ENCODE measurements at places on chromosomes 7 and 10.
A peak's percentile ranks its signal among the peaks of the same experiment; 100 is the strongest.

- no peak for DNase-seq
Observed at GRCh38 chr10:64636461-64636860, 1115.3 kb downstream of the REEP3 start.

GRCh38 chr7:148712678-148713329 lies 14.1 kb downstream of the CUL1 start:
- no peak for DNase-seq

GRCh38 chr7:112573302-112574039 lies 92.7 kb downstream of the LSMEM1 start:
- DNase-seq = no peak

DNA sequence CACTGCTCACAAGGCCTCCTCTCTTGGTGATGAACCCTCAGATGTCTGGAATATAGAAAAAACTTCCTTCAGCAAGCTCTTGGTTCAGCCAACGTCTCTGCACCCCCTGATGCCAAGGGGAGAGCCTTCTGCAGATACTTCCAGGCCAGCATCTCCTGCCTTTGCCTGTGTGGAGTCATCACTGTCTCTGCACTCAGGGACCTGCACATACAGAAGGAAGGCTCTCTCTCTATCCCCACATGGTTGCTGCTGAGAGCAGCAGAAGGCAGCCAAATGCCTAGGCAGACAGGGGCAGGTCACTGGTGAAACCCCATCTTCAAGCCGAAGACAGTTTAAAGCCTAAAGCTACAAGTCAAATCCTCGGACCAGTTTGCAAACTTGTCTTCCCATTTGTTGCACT lies 137.6 kb downstream of the WDR11 start:
- no peak for DNase-seq

GRCh38 chr7:2490181-2490651 lies 14.0 kb upstream of the GRIFIN start:
- DNase-seq = no peak

DNA sequence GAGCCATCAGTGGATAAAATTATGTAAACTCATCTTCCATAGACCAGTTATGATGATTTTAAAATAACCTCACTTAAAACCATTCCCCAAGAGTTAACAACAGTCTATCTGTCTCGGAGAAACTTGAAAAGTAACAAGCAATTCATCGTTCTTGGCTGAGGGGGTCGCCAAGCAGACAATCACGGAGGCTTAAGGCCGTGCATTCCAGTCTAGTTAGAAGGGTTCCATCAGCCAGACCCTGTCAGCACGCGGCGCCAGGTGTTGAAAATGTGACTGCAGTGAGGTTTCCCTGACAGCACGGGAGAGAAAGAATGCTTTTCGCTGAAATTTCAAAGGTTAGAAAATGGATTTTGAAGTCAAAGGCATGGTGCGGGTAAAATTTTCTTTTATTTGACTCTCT lies 1025.0 kb upstream of the CELF2 start:
- no peak for DNase-seq

DNA sequence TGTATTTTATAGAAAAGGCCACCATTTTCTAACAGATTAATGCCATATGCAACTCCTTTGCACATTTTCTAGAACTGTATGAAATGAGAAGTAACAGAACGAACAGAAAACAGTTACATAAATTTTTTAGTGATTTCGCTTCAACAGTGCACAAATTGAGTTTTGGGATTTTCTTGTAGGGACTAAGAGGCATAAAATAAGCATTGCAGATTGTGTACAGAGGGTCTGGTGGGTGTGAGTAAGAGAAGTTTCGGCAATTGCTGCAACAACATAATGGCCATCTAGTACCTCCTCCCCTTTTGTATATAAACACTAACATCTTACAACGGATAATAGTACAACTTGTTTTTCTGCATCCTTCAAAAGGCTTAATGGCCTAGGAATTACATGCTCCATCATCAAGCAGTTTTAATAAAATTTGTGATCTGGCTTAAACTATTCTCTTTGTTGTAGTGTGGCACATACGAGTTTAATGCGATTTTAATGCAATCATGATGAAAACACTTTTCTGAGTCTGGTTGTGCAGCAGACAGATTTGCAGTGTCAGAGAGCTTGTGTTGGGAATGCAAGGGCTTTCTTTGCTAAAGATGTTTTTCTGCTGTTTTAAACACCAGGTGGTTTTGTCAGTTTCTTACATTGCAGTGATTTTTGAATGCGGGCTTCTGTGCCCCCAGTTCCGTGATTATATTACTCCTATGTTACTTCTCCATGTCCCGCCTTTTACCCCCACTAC lies 2.9 kb downstream of the GLCCI1 start:
- DNase-seq = no peak

- DNase-seq = peak; percentile 63
Observed at GRCh38 chr7:100965723-100966541, 3.4 kb upstream of the MUC12 start.

GRCh38 chr10:17788646-17789045 lies 20.5 kb upstream of the MRC1 start:
- DNase-seq = no peak

DNA sequence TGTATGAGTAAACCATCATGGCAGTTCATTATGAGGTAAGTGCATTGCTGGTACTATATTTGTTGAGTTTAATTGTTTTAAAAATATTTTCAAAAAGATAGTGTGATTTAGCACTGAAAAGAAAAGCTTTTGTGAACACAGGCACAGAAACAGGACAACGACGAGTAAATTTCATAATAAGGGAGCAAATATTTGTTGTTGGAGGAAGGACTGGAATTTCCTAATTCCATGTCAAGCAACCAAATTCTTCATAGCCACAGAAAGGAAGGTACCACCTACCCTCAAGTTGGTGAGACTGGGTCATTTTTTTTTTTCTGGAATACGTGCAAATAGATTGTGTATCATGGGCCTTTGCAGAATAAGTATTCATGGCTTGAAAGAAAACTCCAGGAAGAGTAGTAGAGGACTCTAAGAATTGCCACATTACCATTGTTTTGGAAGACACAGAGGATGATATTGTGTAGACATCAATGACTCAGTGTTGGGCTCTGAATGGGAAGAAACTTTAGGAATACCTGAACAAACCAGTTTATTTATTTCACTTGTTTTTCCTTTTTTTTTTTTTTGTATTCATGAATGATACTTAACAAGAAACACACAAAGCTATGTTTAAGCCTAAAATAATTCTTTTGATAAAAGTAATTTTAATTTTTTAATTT lies 7.8 kb downstream of the UBE2D4 start:
- DNase-seq = no peak

DNA sequence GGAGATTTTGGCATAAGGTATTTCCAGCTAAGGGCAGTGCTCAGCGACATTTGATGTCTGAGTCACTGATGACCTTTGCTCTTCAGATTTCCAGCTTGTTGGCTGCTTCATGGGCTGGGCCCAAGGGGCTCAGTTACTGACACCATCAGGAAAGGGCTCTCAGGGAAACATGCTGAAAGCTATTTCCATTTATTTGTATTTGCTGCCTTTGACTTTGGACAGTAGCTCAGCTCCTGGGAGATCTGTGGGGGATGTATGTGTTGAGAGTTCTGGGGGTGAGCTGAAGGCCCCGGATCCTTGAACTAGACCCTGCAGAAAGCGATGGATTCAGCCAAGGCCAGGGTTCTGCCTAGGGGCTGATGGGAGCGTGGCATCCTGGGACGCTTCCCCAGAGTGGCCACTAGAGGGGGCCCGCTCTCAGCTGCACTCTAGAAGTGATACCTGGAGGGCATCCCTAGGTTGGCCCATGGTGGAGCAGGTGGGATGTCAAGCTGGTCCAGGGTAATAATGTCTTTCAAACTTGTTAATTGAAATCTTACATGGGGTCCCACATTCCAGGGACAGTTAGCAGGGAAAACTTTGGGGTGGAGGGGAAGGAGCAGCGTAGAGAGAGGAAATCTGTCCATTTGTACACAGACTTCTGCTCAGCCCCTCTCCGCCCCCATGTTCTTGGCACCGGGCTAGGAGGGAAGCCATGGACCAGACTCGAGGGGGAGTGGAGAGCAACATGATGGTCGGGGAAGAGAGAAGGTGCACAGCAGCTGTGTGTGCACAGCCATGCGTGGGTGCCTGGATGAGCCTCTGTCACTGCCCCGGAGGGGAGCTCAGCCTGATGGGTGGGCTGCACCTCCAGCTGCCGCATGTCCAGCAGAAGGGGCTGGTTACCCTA lies 3.0 kb upstream of the BTBD16 start:
- DNase-seq = no peak

- peak; percentile 64 for DNase-seq
Observed at GRCh38 chr10:122648599-122649428, 50.8 kb downstream of the C10orf120 start.

GRCh38 chr7:140448781-140449480 lies 30.4 kb downstream of the MKRN1 start:
- no peak for DNase-seq

DNA sequence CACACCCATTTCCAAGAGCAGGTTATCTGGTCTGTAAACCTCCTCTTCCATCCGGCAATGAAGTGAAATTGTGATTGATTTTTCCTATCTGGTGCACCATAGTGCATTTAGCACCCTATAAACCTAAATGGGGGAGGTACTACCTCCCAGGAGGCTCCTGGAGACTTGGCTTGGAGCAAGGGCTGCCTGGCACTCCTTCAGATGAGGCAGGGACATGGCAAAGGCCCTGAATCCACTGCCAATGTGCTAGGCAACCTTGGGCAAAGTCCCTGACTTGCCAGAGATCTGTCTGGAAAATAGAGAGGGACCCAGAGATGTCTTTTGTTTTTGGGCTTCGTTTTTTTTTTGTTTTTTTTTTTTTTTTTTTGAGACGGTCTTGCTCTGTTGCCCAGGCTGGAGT lies 6.7 kb upstream of the GRID1 start:
- no peak for DNase-seq

- DNase-seq = no peak
Observed at GRCh38 chr7:5681423-5681822, 100.0 kb downstream of the RNF216 start.

GRCh38 chr7:45129181-45129800 lies 17.8 kb upstream of the TBRG4 start:
- no peak for DNase-seq

- DNase-seq = no peak
Observed at GRCh38 chr10:35605191-35605590, at the start of gene GJD4. Gene GJD4, plus strand, starts transcription at chr10:35605341. Its CDS starts 227 bp downstream, at chr10:35605568.

- no peak for DNase-seq
Observed at GRCh38 chr10:3571310-3571825, 213.6 kb downstream of the KLF6 start.

DNA sequence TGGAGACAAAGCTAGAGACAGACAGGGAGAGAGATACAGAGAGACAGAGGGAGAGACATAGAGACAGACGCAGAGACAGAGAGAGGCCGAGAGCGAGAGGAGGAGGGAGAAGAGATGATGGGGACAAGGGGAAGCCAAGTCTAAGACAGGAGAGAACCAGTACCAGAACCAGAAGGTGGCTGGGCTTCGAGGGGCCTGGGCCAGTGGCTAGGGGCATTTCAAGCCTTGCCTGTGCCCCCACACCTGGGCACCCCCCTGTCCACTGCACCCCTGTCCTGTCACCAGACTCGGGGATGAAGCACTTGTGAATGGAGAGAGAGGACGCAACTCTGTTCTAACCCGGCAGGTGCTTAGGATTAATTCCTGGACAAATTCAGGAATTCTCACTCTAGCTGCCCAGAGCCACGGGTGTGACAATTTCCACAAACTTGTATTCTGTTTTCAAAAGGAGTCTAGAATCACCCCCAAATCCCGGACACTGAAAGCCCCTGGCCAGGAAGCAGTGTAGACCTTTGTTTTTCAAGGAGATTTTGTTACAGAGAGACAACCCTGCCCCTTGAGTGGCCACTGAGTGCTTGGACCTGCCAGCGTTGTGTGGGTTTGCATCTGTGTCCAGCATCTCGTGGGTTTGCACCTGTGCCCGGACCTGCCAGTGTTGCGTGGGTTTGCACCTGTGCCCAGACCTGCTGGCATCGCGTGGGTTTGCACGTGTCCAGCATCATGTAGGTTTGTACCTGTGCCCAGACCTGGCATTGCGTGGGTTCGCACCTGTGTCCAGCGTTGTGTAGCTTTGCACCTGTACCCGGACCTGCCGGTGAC lies 157.3 kb downstream of the WDR37 start:
- peak; percentile 28 for DNase-seq

- no peak for DNase-seq
Observed at GRCh38 chr7:141685285-141686023, 16.5 kb downstream of the DENND11 start.

DNA sequence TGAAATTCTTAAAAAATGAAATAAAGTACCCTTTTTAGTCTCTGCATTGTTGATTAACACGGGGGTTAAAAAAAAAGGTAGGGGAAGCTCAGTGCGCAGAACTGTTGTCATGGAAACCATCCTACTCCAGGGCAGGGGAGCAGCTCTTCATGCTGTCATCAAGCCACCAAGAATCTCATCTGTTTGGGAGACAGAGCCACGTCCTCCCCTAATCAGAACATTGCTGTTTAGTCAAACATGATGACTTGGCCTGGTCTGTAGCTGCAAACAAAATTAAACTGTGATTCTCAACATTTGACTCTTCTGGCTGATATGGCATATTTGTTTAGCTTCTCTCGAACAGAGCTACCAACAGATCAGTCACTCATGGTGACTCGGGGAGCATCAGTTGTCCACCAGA lies 254.4 kb upstream of the KLF14 start:
- no peak for DNase-seq

GRCh38 chr10:128943111-128943510 lies 523.9 kb upstream of the MGMT start:
- DNase-seq = no peak

GRCh38 chr7:54831644-54832095 lies 72.7 kb upstream of the SEC61G start:
- DNase-seq = no peak

DNA sequence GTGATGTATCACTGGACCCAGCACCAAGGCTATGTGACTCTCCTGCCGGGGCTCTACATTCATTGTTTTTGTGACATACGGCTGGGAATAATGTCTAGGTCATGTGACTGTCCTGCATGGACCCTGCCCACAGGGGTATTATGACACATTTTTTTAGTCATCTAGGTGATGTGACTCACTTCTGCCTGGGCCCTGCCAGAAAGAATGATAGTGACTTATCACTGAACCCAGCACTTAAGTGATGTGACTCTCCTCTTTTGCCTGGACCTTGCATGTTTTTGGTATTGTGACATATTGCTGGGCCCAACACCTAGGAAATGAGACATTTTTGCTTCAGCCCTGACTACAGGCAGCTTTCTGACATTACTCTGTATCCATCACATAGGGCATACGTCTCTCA lies 51.1 kb upstream of the ZNF107 start:
- no peak for DNase-seq

DNA sequence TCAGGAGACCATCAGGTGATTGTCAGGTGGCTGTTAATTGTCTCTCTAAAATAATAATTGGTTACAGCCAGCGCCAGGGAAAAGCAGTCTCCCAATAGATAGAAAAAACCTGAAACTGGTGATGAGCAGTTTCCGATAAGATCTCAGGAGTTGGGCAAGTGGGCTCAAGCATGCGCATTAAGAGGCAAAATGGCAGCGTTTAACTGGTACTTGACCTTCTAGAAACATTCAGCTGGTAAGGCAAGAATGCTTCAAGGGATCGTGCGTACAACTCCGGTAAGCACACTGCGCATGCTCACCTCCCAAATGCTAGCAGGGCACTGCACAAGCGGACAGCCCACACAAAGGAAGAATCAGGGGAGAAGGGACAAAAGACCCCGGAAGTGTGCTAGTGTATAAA lies 48.5 kb downstream of the BLNK start:
- no peak for DNase-seq

GRCh38 chr10:11678074-11678793 lies 63.9 kb upstream of the ECHDC3 start:
- no peak for DNase-seq
